ENCODE measurements at places on chromosomes 7 and 10. TPM values are rescaled to one million over a fixed set of nuclear protein-coding genes. Genes with fewer than 3 reads are reported as not detected.

SLC13A1 gene
- not detected for total RNA-seq

ARHGEF5 gene
- total RNA-seq, result 29.1 TPM

TDRD1 gene
- 0.39 TPM for total RNA-seq

ACTR3C gene
- 13.7 TPM for total RNA-seq

C10orf143 gene
- 1.4 TPM for total RNA-seq

MMS19 gene
- 152 TPM for total RNA-seq

RBP3 gene
- total RNA-seq, result not detected

FAM241B gene
- total RNA-seq, result not detected

PNLIPRP3 gene
- total RNA-seq, result not detected

BICC1 gene
- not detected for total RNA-seq

RALA gene
- 7.9 TPM for total RNA-seq

ACSL5 gene
- 2.6 TPM for total RNA-seq

ASIC3 gene
- 1.2 TPM for total RNA-seq

ADIRF gene
- total RNA-seq, result not detected

ABCC2 gene
- 3.9 TPM for total RNA-seq

C7orf57 gene
- total RNA-seq, result 0.39 TPM

ANAPC16 gene
- 83.2 TPM for total RNA-seq

CYP2W1 gene
- 0.22 TPM for total RNA-seq

ERVW-1 gene
- not detected for total RNA-seq

NEUROG3 gene
- total RNA-seq, result not detected

HOXA10 gene
- total RNA-seq, result not detected

MOSPD3 gene
- total RNA-seq, result 20.4 TPM

EPHA1 gene
- total RNA-seq, result 40.8 TPM

LIPK gene
- not detected for total RNA-seq

KIAA1549 gene
- total RNA-seq, result 14.3 TPM

KMT2C gene
- 34.7 TPM for total RNA-seq
